ENCODE measurements at places on chromosomes 3 and 15. TPM values are rescaled to one million over a fixed set of nuclear protein-coding genes. Genes with fewer than 3 reads are reported as not detected.

PRC1 gene
- 139 TPM for total RNA-seq

C3orf20 gene
- total RNA-seq = not detected

COPG1 gene
- 274 TPM for total RNA-seq

SCN11A gene
- 0.07 TPM for total RNA-seq

CD276 gene
- total RNA-seq = 39.8 TPM

SLC25A26 gene
- total RNA-seq = 25.9 TPM

GRCh38 chr3:190494907-190495306, 19.0 kb upstream of the IL1RAP start:
- no peak for DNase-seq

GRCh38 chr15:75731248-75732151, 18.9 kb upstream of the CSPG4 start:
- DNase-seq = no peak

DNA sequence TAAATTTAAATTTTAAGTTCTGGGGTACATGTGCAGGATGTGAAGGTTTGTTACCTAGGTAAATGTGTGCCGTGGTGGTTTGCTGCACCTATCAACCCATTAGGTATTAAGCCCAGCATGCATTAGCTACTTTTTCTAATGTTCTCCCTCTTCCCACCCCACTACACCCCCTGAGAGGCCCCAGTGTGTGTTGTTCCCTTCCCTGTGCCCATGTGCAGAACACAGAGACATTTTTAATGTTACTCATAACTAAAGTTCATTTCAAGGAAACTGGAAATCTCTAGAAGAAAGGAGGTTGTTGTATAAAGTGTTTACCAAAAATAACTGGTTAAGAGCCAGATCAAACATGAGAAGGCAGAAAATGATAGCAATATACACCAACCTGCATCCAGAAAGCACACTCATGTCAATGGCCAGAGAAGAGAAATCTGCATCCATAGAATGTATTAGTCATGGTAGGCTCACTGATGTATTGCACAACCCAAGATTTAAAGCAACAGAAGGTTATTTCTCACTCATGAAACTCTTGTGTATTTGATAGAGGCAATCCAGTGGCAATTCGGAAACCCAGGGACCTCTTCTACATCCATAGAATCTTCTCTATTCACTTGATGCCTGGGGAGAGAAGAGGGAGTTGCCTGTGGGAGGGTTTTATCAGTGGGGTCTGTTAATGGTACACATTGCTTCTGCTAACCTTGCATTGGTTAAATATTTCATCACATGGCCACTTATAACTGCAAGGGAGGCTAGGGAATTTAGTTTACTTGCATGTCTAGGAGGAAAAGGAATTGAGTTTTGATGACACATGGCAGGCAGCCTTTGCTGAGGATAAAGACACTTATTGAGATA, 321.9 kb upstream of the RASGRP1 start:
- DNase-seq = no peak

DNA sequence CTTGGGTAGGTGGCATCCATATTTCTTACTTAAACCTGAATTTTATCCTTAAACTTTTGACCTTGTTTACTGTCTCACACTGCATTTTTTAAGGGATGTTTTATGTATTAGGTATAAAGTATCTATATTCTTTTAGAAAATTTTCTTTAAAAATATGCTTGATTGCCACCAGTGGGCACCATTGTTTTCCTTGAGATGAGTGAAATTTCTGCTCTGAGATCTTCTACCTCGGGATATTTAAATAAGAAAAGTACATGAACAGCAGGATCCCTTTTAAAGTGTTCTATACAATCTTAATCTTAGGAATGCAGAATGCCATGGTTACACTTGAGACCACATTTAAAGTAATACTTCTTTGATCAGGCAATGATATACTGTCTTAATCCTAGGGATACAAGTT, 108.7 kb downstream of the SLMAP start:
- no peak for DNase-seq

DNA sequence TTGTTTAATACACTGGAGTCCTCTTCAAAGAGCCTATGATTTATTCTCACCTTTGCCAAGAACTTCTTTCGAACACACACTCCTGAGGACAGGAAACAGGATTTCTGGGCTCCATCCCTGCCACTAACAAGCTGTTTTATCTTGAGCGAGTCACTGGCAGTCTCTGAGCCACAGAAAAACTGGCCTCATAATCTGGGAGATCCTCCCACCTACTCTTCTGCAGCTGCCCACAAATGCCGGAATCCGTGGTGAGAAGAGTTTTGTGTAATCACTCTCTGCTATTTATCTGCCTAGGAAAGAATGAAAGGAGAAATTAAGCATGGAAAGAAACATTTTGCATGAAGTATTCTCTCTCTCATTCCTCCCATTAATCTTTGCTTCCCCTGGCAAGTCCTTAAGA, 172.0 kb upstream of the TRIM42 start:
- DNase-seq = no peak

DNA sequence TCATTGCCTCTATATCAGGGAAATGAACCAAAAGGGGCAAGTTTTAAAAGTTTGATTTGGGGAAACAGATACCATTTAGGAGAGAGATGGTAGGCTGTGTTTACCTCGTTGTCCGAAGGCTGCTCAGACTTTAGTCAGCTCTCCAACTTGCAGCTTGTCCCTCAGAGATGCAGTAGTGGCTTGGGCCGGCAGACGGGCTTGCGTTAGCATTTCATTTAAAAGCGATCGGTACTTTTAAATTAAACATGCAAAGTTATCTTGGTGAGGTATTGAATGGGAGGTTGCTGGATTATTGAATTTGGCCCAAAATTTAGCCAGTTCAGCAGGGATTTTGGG, 26.2 kb downstream of the EEFSEC start:
- no peak for DNase-seq

DNA sequence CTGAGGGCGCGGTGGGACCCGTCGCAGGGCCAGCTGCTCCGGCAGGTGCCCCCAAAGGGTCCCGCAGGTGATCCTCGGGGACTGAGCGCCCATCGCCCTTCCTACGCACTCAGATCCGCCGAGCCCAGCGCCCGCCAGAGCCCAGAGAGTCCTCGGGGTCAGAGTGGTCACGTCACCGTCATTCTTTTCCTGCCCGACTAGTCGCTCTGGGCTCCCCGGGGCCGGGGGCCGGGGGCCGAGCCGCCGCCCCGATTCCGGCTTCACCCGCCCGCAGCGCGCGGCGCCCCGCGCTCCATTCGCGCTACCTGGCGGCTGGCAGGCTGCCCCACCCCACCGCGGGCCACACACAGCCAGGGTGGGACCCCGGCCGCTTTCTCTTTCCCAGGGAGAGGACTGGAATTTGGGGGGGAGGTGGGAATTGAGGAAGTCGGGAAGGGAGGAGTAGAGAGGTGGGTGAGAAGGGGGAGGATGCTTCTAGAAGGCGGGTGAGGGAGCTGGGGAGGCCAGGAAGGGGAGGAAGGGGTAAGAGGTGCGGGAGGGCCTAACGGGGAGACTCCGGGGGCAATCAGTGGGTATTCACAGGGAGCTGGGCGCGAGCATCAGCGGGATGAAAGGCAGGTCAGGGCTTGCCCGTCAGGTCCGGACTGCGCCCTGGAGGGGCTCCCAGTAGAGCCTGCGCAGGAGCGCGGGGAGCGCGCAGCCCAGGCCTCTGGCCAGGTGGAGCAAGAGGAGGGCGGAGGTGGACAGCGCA, 36.1 kb upstream of the EPHB3 start:
- no peak for DNase-seq

DNA sequence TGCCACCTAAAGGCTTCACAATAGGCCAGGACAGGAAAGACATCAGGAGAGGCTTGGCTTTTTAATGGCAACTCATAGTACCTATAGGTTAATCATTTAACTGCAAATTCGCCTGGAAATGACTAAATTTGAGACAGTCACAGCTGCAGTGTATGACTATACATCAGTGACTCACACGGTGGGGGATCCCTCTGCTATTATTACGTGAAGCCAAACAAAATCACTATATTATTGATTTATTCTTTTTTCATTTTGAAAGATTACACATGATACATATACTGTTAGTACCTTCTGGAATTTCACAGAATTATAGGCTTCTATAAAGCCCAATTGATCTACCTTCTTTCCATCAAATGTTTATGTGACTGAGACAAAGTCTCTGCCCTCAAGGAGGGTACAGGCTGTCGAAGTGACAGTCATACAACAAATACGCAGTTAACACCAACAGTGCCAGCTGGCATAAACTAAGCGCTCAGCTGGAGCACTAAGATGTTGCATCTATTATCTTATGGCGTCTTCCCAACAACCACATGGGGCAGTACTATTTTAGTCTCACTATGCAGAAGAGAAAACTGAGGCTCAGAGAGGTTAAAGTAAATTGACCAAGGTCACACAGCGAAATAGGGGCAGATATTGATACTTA, 82.0 kb upstream of the LMOD3 start:
- no peak for DNase-seq

- DNase-seq = no peak
These were observed 23.4 kb downstream of the WHAMM start for GRCh38 chr15:82832601-82833361.

DNA sequence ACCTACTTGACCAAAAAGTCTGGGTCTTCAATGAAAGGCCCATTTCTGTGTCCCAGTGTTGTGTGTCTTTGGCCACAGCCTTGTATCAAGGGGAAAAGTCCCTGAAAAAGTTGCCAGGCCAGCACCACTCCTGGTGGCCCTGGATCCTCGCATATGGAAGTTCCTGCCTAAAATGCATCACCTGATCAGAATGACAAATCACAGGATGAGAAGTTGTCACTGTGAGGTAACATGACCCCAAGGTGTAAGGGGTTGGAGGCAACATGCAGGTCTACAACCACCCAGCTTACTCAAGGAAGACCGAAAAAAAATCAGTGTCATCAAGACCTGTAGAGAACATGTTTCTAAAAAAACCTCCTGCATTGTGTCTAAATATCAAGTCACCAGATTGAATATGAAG, 25.6 kb downstream of the PARP15 start:
- DNase-seq = no peak

DNA sequence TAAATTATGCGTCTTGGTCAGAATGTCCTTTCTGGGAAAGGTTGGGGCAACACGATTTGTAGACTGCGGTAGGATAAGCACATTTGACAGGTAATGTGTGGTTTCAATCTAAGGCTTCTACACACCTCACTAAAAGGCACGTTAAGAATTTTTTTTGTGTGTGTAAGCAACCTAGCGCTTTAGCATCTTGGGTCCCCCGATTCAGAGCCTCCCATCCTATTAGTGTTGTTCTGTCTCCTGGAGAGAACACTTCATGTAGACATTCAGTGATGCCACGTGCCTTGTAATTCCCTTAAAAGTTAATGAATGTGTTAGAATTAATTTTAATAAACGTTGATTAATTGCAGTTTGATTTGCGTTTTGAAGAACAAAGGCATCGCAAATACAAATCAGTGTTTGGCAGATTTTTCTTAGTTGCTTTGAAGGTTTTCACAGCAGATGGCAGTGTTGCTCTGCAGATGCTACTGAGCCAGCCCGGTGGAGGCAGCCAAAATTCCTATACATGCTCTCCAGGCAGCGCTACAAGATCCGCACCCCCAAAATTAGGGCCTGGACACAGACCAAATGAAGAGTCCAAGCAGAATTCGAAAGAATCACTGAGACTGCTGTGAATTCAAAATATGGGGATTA, 63.5 kb downstream of the OTOL1 start:
- no peak for DNase-seq

GRCh38 chr15:65049418-65049840, 4.2 kb downstream of the SLC51B start:
- DNase-seq = peak; percentile 77

- DNase-seq = no peak
These were observed 289.0 kb upstream of the RASGRP1 start for GRCh38 chr15:38853608-38854007.

GRCh38 chr3:126734106-126734723, 30.2 kb downstream of the CHCHD6 start:
- DNase-seq = no peak

DNA sequence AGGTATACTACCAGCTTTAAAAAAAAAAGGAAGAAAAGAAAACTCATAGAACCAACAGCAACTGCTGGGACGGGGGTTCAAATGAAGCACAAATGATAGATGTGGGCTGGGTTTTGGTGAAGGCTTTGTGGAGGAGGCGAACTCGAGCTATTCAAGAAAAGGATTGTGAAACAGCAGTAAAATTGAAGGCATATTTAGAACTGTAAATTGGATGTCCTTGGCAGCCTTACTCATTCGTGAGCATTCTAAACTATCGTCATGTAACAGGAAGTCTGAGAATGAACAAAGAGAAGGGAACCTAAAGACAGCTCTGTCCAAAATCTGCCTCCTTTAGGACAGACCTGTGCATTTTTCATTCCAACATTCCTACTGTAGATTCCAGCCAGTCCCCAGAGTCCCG, 97.8 kb downstream of the LARS2 start:
- DNase-seq = no peak

DNA sequence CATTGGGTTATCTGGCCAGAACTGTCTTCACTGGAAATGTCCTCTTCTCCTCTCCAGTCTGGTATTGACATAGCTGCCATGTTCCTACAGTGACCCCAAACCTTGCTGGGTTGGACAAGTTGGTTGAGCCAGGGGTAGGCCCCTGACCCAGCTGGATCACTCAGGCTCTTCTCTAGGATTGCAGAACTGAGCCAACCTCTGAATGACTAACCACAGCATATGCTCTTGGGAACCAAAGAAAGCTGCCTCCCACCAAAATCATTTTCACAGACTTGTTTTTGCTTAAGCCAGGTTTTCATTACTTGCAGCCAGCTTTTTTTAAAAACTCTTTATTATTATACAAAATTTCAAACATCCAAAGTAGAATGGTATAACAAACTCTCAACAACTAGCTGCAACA, 41.4 kb downstream of the FSIP1 start:
- DNase-seq = no peak

GRCh38 chr15:90211440-90212143, 10.5 kb downstream of the SEMA4B start:
- DNase-seq = no peak

DNA sequence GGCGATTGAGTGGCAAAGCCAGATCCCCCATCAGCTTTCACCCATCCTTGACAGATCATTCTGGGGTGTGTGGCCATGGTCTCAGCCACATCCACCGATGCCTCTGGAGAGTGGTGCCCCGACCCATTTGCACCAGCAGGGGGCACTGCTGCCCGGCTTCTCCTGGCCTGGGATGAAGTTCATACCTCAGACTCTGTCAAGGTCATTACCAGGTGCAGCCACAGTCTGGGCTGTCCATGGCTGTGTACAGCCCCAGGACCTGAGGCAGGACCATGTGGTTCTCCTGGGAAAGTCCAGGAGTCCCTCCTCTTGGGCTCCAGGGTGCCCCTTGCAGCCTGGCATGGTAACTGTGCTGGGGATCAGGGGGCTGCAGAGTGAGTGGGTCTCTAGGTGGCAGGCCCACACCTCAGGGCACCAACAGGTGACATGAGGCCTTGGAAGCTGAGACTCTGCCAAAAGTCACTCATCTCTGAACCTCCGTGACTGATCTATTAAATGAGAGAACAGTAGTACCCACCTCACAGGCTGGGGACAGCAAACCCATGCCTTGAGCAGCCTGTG, 67.2 kb downstream of the CACNA2D2 start:
- no peak for DNase-seq

- DNase-seq = no peak
These were observed 31.0 kb downstream of the ACAP2 start for GRCh38 chr3:195411836-195412235.

- DNase-seq = no peak
These were observed 2.5 kb downstream of the ATG7 start for GRCh38 chr3:11274566-11275142.
